ENCODE measurements at places on chromosomes 7 and 10. TPM values are rescaled to one million over a fixed set of nuclear protein-coding genes. Genes with fewer than 3 reads are reported as not detected.

Gene ABCB4
- not detected for total RNA-seq

Gene RPEL1
- 0.13 TPM for total RNA-seq

Gene STOX1
- not detected for total RNA-seq

Gene VIPR2
- not detected for total RNA-seq

Gene ANXA8
- 79.4 TPM for total RNA-seq

Gene TEX36
- not detected for total RNA-seq
